Pancreas (tissue), 10 donors: ENCODE measurements at places on chromosomes 1 and 21. TPM values are rescaled to one million over a fixed set of nuclear protein-coding genes. Genes with fewer than 3 reads are reported as not detected.

DNA sequence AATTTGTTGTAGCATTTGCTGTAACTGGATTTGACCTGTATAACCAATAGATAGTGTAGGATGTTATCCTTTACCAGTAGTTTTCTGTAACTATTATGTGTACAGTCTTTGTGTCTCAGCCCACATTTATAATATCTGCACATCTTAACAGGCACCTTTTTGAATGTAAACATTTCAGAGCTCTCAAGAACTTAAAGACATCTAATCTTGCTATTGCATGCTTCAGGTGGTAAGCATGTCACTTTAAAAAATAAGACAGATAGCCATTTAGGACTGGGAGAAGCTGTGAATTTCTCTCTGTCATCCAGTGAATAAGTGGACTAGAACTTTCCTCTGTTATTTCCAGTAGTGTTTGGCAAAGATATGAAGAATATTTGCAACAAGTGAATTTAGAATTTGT lies 22.6 kb upstream of the GPR52 start:
- no peak overlapping the region for H3K4me3 ChIP-seq
- no peaks in the 10 kb centered on the region for H3K4me1 ChIP-seq
- no peak overlapping the region for H3K27ac ChIP-seq
- no peaks in the 10 kb centered on the region for H3K36me3 ChIP-seq

- H3K27me3 ChIP-seq: no peaks in the 10 kb centered on the region
- DNase-seq: no peak
- H3K36me3 ChIP-seq: no peaks in the 10 kb centered on the region
- H3K4me1 ChIP-seq: no peaks in the 10 kb centered on the region
- no peak overlapping the region for H3K27ac ChIP-seq
These were observed 43.2 kb downstream of the RCSD1 start for GRCh38 chr1:167673265-167673664.

DNA sequence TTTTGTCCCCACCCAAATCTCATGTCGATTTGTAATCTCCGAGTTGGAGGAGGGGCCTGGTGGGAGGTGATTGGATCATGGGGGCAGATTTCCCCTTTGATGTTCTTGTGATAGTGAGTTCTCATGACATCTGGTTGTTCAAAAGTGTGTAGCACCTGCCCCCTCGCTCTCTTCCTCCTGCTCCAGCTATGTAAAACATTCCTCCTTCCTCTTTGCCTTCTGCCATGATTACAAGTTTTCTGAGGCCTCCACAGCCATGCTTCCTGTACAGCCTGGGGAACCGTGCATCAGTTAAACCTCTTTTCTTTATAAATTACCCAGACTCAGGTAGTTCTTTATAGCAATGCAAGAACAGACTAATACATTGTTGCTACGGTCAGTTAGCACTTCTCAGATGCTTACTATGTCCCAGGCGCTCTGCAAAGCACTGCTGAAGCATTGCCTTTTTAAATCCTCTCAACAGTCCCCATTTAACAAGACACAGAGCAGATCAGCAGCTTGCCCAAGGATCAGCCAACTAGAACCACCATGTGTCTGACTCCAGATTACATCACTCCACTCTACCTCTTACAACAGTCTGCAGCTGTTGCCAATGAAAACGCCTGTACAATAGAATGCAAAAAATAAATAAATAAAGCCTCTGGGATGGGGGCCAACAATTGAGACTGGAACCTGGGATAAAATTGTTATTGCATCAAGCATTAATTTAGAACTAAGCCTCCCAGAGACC lies 52.4 kb upstream of the USP1 start:
- DNase-seq: no peak
- peaks cover 3% of the 10 kb centered on the region for H3K4me1 ChIP-seq
- no peak overlapping the region for H3K4me3 ChIP-seq
- H3K36me3 ChIP-seq: no peaks in the 10 kb centered on the region
- H3K27ac ChIP-seq: no peak overlapping the region

Gene PCP4L1
- total RNA-seq: 0.23 TPM

Gene RHBG
- 0.63 TPM for total RNA-seq

GRCh38 chr1:53737648-53738204 lies 1.2 kb downstream of the GLIS1 start:
- peaks cover 7% of the 10 kb centered on the region for H3K27me3 ChIP-seq
- DNase-seq: peak; percentile 78
- H3K27ac ChIP-seq: no peak overlapping the region
- H3K36me3 ChIP-seq: no peaks in the 10 kb centered on the region
- no peak overlapping the region for H3K4me3 ChIP-seq

DNA sequence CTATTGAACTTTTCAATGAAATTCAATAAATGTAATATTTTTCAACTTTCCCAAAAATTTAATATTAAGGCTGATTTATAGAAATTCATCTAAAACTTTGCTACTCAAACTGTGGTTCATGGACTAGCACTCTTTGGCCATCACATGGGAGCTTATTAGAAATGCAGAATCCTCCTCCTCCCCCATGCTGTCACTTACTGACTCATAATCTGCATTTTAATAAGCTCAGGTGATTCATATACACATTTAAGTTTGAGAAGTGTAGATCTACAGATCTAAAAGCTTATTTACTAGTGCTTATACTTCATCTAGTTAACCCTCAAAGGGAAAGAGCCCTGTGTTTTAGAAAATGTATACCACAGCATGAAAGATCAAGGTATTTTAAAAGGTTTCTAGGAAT lies 84.3 kb downstream of the HS2ST1 start:
- no peaks in the 10 kb centered on the region for H3K36me3 ChIP-seq
- no peak for DNase-seq
- H3K4me3 ChIP-seq: no peak overlapping the region

GRCh38 chr1:85700422-85700821 lies 7.8 kb downstream of the ZNHIT6 start:
- H3K4me3 ChIP-seq: no peak overlapping the region
- H3K4me1 ChIP-seq: peaks cover 17% of the 10 kb centered on the region
- H3K36me3 ChIP-seq: no peaks in the 10 kb centered on the region
- H3K27ac ChIP-seq: no peak overlapping the region
- DNase-seq: no peak

DNA sequence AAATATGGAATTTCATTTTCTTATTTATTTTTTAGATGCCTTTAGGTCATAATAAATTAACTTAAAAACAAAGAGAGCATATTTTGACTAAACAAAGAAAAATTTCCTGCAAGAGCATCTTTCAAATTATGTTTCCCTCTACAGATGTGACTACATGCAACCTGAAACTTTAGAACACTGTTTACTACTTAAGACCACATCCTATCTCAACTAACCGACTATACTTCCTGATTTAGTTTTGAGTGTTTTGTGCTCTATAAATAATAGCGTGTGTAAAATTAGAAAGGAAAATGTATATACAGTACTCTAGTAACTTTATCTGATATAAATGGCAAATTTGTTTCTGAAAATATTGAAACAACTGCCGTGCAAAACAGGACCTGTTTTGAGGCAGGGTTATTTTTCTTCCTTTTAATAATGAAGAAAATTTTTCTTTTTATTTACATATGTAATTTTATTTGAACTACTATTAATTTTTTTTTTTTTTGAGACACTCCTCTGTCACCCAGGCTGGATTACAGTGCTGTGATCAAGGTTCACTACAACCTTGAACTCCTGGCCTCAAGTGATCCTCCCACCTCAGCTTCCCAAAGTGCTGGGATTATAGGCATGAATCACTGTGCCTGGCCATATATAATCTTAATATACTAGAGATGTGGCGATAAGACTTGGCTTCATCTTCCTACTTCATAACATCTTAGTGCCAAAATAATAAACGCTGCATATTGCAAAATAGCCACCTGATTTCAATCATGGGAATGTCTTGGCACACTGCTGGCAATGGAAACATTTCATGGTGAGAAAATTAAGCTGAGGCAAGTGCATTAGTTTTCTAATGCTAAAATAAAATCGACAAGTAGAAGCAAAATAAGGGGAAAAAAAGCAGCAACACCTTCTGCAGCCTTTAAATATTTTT lies 12.3 kb downstream of the ZRANB2 start:
- H3K27ac ChIP-seq: no peak overlapping the region
- no peak overlapping the region for H3K4me3 ChIP-seq
- no peaks in the 10 kb centered on the region for H3K27me3 ChIP-seq
- DNase-seq: no peak
- peaks cover 65% of the 10 kb centered on the region for H3K36me3 ChIP-seq

DNA sequence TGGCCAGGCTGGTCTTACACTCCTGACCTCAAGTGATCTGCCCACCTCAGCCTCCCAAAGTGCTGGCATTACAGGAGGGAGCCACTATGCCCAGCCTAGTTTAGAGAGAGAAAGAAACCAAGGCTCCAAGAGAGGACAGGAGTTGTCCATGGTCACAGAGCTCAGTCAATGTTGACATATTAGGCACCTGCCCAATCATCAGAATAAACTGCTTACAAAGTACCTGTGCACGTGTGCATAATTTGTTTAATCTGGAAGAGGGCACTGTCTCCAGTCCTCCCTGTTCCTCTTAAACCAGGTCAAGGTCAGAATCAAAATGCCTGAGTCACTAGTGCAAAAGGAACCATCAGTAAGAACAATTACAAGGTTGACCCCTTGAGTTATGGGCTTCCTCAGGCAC lies 20.3 kb upstream of the MPZL1 start:
- DNase-seq: no peak
- H3K4me3 ChIP-seq: no peak overlapping the region
- H3K36me3 ChIP-seq: no peaks in the 10 kb centered on the region

Gene PRRX1
- 10.7 TPM for total RNA-seq

GRCh38 chr1:225806249-225806648 lies 3.7 kb upstream of the EPHX1 start:
- H3K4me1 ChIP-seq: no peaks in the 10 kb centered on the region
- no peak for DNase-seq
- H3K27ac ChIP-seq: no peak overlapping the region
- no peaks in the 10 kb centered on the region for H3K36me3 ChIP-seq

DNA sequence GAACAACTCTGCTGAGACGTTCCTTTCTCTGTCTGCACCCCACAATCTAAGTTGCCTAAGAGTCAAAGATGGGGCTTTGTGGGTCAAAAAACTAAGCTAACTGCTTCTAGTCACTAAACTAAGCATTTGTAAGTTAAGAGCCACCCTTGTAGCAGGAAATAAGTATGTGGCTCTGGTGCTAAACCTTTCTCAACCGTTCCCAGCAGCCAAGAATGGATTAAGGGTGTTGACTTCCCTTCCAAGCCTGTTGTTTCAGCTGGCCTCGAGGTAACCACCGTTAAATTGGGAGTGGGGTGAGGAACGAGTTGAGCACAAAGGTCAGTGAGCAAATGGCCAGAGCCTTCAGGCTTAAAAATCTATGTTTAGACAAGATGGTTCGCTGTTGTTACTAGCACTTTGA lies 169.1 kb downstream of the TRIM33 start:
- no peaks in the 10 kb centered on the region for H3K27me3 ChIP-seq
- H3K27ac ChIP-seq: no peak overlapping the region
- no peaks in the 10 kb centered on the region for H3K4me1 ChIP-seq
- no peak for DNase-seq
- no peak overlapping the region for H3K4me3 ChIP-seq

- H3K27ac ChIP-seq: no peak overlapping the region
- no peaks in the 10 kb centered on the region for H3K27me3 ChIP-seq
- no peak for DNase-seq
These were observed 19.3 kb upstream of the PTPRC start for GRCh38 chr1:198619375-198620140.

DNA sequence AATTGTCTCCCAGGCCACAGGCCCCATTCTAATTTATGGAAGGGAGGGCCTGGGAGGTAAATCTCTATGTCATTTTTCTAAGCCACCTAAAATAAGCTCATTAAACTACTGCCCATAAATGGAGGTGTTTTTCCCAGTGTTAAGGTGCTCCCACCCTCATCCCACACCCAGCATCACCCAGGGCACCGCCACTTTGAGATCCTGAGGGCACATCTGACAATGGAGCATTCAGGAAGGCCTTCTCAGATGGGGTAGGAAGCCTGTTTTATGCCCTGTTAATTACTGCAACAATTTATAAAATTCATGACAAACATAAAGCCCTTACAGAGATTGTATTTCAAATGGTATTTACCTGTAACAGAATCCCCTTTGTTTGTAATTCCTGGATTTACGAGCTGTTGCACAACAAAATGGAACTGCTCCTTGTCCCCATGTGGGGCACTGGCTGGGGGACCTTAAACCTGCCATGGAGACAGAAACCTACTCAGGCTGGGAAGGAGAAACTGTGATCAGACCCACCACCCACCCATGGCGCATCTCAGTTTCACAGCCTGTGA lies 319.5 kb upstream of the USP24 start:
- no peaks in the 10 kb centered on the region for H3K4me1 ChIP-seq
- no peak for DNase-seq
- no peak overlapping the region for H3K4me3 ChIP-seq
- no peaks in the 10 kb centered on the region for H3K27me3 ChIP-seq
- no peak overlapping the region for H3K27ac ChIP-seq
- no peaks in the 10 kb centered on the region for H3K36me3 ChIP-seq

- no peaks in the 10 kb centered on the region for H3K27me3 ChIP-seq
- H3K4me1 ChIP-seq: no peaks in the 10 kb centered on the region
- H3K36me3 ChIP-seq: no peaks in the 10 kb centered on the region
- no peak for DNase-seq
These were observed 116.2 kb downstream of the PTBP2 start for GRCh38 chr1:96837781-96838216.

- H3K36me3 ChIP-seq: no peaks in the 10 kb centered on the region
- no peaks in the 10 kb centered on the region for H3K27me3 ChIP-seq
- H3K27ac ChIP-seq: peak overlapping the region; percentile 99
These were observed 1.0 kb downstream of the TP53BP2 start for GRCh38 chr1:223844787-223845036.

DNA sequence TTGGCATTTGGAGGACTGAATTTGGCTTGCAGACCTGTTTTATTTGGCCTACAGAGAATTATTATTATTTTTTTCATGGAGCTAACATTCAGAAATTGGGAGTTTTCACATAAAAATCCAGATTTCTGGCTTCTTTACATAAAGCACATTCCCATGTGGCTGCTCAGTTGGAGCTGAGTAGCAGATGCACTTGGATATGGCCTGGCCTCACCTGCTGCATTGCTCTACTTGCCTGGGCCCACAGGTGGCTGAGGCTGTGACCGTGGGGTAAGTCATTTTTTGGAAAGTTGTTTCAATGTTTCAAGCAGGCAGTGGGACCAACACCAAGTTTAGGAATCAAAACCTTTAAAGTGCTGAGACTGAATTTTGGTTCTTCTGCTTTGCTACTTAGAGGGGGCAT lies 56.7 kb downstream of the GADD45A start:
- peaks cover 26% of the 10 kb centered on the region for H3K4me1 ChIP-seq
- no peaks in the 10 kb centered on the region for H3K36me3 ChIP-seq
- no peak for DNase-seq
- H3K27ac ChIP-seq: peak overlapping the region; percentile 14

GRCh38 chr1:10733474-10734366 lies 62.7 kb downstream of the CASZ1 start:
- no peaks in the 10 kb centered on the region for H3K27me3 ChIP-seq
- H3K4me1 ChIP-seq: peaks cover 19% of the 10 kb centered on the region
- DNase-seq: peak; percentile 62
- H3K27ac ChIP-seq: no peak overlapping the region
- H3K36me3 ChIP-seq: no peaks in the 10 kb centered on the region

DNA sequence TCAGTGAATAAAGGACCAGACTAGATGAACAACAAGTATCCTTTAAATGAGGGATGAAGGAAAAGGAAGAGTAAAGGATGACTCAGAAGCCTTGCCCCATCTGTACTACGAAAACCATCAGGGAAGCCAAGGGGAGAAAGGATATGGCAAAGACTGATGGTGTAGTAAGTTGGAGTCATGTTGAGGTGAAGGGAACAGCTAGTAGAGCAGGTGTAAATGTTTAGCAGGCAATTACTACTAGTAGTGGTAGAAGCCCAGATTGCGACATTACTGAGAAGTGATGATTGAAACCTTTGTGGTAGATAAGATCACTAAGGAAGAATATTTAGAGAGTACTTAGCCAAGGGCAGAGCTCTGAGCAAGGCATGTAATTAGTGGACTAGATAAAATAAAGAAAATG lies 84.0 kb downstream of the PHTF1 start:
- no peak overlapping the region for H3K27ac ChIP-seq
- DNase-seq: no peak
- peaks cover 26% of the 10 kb centered on the region for H3K36me3 ChIP-seq
- no peaks in the 10 kb centered on the region for H3K27me3 ChIP-seq
